ENCODE measurements at places on chromosomes 13 and 19.

GRCh38 chr13:40204246-40204645, 462.2 kb downstream of the FOXO1 start:
- no peak for DNase-seq

GRCh38 chr19:30704771-30705330, 332.7 kb downstream of the ZNF536 start:
- DNase-seq: no peak

DNA sequence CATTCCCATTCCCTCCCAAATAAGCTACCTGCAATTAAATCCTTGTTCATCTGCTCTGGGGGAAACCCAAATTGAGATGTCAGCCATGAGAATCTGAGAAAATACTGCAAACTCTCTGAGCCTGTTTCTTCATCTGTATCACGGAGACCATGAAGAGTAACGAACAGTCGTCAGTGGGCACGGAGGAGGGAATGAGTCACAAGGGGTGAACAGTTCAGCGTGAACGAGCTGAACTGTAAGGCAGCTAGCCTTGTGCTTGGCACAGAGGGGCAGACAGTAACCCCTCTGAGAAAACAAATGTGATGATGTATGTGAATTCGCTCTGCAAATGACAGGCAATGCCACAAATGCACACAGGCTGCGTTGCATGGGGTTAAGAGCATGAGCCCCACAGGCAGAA, 288.7 kb downstream of the FOXO1 start:
- no peak for DNase-seq

GRCh38 chr13:34011552-34012085, 193.7 kb downstream of the RFC3 start:
- no peak for DNase-seq

DNA sequence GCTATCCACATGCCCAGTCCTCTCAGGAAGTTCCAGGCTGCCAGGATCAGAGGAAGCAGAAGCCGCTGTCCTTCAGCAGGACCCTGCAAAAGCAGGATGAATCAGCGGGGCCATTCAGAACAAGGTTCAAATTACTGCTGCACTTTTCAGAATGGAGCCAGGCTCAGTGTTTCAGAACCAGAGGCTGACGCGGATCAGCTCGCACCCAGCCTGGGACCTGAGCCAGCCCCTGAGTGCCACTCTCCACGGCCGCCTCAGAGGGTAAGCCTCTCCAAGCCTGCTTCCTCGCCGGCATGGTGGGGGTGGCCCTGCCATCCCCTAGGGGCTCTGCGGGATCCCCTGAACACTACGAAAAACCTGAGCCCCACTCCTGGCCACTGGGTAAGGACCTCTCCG, 24.7 kb downstream of the RASA3 start:
- no peak for DNase-seq

GRCh38 chr13:68608147-68608546, 1378.0 kb upstream of the PCDH9 start:
- DNase-seq: no peak

All from NCI-H187 treated with DMSO at 0.1 percent for 48 hours (cell line).